ENCODE measurements at places on chromosomes 13 and 19. TPM values are rescaled to one million over a fixed set of nuclear protein-coding genes. Genes with fewer than 3 reads are reported as not detected.

DNA sequence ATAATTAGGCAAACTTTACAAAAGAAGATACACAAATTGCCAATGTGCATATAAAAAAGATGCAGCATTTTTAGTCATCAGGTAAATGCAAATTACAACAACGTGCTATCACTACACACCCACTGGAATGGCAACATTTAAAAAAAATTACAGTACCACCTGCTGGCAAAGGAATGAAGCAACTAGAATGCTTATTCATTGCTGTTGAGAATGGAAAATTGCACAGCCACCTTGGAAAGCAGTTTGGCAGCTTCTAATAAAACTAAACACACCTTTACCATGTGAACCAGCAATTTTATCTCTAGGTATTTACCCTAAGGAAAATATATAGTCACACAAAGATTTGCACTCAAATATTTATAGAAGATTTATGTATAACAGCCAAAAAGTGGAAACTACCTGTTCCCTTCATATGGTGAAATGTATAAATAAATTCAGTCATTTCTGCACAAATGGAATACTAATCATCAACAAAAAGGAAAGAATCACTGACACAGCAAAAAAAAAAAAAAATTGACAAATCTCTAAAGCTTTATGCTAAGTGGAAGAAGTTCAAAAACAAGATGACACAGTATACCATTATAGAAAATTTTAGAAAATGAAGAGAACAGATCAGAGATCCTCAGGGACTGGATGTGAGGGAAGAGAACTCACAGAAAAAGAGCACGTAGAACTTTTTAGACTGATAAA, 30.3 kb downstream of the OXGR1 start:
- DNase-seq: no peak

GRCh38 chr13:26538363-26539317, 18.8 kb upstream of the WASF3 start:
- no peak for DNase-seq

DNA sequence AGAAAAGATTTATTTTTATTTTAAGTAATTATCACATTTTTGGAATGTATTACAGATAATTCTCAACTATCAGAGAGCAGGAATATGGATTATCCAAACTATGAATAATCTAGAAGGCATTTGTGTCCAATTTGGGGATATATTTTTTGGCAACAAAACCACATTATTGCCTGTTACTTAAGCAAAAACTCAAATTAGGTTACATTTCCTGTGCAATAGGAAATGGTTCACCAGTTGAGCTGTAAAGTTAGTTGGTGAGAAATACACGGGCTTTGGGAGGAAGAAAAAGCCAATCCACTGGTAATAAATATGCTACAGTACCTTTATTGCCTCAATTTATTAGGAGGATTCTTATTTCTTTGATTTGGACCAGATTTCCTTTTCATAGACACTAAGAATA, 1075.2 kb downstream of the PCDH9 start:
- DNase-seq: no peak

The ERICH6B gene
- not detected for total RNA-seq

The TBC1D4 gene
- 50.4 TPM for total RNA-seq

The POLR1D gene
- 191 TPM for total RNA-seq

GRCh38 chr19:19217099-19217498, 5.3 kb downstream of the NCAN start:
- no peak for DNase-seq

The C13orf42 gene
- total RNA-seq: not detected

The MBD3L2 gene
- not detected for total RNA-seq

Data from activated CD8-positive, alpha-beta T cell treated with anti-CD3 and anti-CD28 coated beads for 36 hours (primary cell).